Hematopoietic multipotent progenitor cell (in vitro differentiated cells): ENCODE measurements at places on chromosomes 1 and 21.

DNA sequence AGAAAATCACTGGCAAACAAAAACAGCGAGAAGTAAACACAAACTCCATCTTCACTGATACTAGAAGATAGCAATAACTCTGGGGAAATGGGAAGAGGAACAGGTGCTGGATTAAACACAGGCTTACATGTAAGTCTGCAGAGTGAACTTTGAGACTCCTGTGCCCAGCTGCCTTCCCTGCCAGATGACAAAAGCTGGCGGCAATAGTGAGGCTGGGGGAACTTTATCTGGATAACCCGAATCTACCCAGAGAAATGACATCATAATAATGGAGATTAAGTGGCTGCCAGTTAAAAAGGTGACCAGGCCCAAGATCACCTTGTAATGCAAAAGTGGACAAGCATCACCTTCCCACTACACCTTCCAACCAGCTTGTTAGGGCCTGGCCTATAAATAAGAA is 184.5 kb downstream of the CHRM3 start:
- DNase-seq = no peak

GRCh38 chr1:8858112-8858668 is 20.3 kb downstream of the ENO1 start:
- no peak for DNase-seq

DNA sequence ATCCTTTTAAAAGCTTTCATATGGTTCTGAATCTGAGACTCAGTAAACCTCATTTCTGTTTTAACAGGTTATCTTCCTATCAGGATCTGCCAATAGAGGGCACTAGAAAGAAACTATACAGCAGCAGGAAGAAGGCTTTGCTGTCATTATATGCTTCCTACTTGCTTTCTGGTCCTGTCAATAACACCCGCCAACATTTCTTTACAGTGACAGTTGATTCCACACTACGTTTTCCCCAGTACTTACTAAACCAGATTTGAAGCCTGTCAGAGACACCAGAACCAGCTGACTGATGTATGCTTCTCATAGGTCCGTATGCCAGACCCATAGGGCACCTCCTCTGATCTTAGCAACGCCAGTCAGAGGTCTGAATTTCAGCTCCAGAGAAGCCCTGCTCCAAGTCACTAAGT is 341.0 kb upstream of the NEGR1 start:
- peak; percentile 68 for DNase-seq

- DNase-seq = no peak
Measured at GRCh38 chr1:64598100-64598571, 128.2 kb downstream of the CACHD1 start.

DNA sequence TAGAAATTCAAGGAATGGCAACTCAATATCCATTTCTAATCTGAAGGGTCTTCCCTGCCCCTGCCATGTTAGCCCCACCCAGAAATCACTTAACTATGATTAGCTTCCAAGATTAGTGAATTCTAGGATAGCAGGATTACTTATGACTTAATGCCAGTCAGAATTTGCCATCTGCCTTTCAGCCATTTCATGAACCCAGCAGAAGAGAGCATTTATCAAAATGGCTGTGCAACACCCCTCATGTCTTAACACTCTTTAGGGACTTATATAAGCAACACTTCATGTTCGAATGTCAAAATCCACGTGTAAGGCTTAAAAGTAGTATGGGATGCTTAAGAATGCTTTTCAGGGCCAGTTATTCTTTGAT is 288.5 kb downstream of the NFIA start:
- DNase-seq = no peak

GRCh38 chr1:27574001-27574781 is 29.8 kb downstream of the AHDC1 start:
- DNase-seq = no peak

DNA sequence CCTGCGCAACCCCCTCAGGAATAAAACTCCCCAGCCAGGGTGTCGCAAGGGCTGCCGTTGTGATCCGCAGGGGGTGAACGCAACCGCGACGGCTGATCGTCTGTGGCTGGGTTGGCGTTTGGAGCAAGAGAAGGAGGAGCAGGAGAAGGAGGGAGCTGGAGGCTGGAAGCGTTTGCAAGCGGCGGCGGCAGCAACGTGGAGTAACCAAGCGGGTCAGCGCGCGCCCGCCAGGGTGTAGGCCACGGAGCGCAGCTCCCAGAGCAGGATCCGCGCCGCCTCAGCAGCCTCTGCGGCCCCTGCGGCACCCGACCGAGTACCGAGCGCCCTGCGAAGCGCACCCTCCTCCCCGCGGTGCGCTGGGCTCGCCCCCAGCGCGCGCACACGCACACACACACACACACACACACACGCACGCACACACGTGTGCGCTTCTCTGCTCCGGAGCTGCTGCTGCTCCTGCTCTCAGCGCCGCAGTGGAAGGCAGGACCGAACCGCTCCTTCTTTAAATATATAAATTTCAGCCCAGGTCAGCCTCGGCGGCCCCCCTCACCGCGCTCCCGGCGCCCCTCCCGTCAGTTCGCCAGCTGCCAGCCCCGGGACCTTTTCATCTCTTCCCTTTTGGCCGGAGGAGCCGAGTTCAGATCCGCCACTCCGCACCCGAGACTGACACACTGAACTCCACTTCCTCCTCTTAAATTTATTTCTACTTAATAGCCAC is 696 bp downstream of the TGFB2 start:
- DNase-seq = no peak

- no peak for DNase-seq
Measured at GRCh38 chr1:58649555-58649954, 50.3 kb downstream of the MYSM1 start.

DNA sequence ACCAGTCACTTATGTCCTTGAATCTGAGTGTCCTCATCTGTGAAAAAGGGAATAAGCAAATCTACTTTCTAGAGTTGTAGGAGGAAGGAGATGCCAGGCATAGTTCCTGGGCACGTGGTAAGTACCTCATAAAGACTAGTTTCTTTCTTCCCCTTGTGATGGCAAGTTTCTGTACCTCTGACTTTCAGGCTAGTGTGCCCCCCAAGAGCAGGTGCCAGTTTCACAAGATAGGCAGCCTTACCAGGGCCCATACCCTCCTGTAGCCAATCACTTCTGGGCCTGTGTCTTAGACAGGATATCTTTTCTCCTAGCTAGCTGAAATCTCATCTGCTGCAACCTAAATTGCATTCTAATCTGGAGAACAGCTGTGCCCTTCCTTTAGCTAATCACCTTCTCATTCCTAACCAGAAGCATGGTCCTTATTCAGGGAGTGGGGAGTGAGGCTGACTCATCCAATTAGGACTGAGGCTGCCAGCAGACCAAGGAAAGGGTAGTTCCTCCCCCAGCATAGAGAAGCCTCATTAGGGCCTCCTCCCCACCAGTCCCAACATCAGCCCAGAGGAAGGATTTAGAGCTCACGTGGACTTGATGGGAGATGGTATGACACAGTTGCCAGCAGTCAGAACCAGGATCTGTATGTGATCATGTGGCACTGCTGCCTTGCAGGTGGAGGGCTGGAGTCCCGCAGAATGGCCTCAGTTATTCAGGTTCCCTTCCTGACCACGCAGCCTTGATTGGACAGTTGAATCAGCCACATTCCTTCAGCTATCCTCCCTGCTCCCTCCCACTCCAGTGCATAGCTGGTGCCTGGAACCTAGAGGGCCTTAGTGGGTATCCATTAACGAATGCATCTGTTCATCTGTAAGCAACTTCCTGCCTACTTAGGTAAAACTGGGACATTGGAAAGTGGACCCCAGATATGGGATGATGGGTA is 7.9 kb downstream of the KLHDC8A start:
- no peak for DNase-seq

- no peak for DNase-seq
Measured at GRCh38 chr1:42777852-42778251, 6.9 kb upstream of the TMEM269 start.

DNA sequence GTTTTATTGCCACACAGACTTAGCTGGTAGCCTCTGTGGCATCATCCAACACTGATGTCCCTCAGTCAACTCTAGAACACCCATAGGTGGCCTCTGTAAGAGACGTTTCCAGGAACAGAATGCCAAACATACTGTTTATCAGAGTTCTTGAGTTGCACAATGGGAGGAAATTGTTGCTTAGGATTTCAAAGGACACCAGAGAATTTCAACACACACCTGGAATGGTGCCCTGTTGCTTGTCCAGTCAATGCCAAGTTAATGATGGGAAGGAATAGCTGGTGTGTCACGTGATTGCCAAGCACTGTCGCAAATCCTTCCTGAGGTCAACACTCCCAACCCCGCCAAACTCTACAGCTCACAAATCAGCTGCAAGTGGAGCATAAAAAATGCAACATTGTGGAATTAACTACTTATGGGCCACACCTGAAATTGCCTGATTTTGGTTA is 28.6 kb upstream of the DUSP23 start:
- no peak for DNase-seq

GRCh38 chr1:44249543-44249942 is 36.3 kb downstream of the DMAP1 start:
- DNase-seq = no peak

GRCh38 chr1:159261721-159262494 is 40.2 kb upstream of the FCER1A start:
- DNase-seq = no peak

DNA sequence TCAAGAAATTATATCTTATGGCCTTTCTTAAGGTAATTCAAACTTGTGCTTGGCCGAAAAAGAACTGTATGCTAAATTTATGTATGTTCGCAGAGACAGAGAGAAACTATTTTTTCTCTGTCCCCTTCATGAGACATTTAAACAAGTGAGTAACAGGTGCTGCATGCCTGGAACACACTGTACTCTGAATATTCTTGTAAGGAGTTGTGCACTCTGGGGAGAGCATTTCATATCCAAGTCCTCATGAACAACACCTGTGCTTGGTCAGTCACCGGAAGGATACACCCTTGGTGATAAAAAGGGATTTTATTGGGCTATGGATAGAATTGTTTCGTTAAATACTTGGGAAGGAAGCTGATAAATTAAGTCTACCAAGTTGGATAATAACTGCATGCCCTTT is 220.8 kb upstream of the NRIP1 start:
- DNase-seq = no peak

DNA sequence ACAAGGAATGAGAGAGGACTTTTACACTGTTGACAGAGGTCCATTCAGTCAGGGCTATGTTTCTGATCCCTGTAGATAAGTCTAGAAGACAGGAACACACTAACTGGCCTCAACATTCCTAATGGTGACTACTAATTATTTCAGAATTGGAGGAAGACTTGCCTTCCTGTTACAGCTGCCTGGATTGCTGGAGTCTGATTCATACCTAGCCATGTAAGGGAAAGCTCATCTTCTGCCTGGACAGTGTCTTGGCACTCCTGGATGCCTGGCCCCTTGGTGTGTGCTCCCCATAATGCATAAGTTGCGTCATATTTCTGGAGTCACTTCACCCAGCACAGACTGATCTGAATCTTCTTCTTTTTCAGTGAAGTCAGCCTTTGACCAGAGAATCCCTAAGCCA is 326.0 kb upstream of the RUNX1 start:
- DNase-seq = no peak

DNA sequence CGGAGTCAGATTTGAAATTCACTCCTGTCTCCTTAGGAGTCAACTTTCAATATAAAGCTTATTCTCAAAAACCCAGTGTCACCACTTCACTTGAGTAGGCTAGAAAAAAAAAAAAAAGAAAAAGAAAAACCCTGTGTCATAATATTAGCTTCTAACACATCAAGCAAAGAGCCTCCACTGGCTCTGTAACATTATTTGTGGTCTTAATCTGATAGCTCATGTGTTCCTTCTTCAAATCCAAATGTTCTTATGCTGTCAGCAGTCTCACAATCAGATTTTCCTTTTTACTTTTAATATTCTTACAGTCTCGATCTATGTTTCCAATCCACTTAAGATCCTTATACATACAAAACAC is 26.1 kb upstream of the PSMG1 start:
- DNase-seq = no peak

- DNase-seq = no peak
Measured at GRCh38 chr1:150365941-150366340, 2.0 kb downstream of the RPRD2 start.

DNA sequence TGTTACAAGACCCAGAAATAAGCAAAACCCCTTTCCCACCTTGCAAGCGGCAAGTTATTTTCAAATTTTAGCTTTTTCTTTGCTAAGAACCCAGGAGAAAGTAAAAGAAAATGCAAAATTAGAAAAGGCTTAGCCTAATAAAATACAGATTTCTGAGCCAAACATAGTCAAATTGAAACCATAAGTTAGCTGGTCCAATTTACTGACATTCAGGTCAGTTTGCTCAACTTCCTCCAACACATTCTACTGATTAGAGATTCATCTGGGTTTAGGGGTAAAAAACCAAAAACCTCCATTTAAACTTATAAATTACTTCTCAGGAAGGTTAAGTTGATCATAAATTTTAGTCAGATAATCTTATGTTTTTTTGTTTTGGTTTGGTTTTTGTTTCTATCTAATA is 701.8 kb upstream of the CXADR start:
- DNase-seq = no peak

DNA sequence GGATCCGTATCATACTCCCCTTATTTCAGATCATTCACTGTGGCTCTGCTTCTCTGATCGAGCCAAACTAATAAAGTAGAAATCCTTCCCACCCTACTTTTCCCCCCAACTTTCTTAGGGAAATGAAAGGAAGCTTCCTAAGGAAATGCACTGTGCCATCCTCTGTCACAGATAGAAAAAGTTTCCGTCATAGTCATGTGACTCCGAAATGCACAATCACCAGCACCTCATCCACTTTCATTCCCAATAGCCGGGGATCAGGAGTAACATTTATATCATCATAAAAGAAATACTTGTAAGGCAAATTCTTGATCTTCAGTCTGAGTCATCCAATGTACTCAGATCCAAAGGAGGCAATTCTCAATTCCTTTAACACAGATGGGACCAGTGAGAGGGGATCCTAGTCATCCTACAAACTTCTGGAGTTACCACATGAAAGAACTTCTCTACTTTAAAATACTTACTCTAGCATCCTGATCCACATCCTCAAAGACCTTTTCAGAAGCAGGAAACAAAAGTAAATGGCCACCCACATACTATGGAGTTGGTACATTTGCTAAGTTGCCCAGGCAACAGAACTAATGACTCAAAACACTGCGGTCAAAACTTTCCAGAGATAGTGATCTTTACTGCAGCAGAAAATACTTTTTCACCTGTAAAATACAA is 97.8 kb upstream of the ZC3H11B start:
- DNase-seq = no peak

- DNase-seq = no peak
Measured at GRCh38 chr1:161082996-161083747, 6.2 kb downstream of the NECTIN4 start.

- no peak for DNase-seq
Measured at GRCh38 chr1:209870151-209870831, 42.5 kb downstream of the UTP25 start.

DNA sequence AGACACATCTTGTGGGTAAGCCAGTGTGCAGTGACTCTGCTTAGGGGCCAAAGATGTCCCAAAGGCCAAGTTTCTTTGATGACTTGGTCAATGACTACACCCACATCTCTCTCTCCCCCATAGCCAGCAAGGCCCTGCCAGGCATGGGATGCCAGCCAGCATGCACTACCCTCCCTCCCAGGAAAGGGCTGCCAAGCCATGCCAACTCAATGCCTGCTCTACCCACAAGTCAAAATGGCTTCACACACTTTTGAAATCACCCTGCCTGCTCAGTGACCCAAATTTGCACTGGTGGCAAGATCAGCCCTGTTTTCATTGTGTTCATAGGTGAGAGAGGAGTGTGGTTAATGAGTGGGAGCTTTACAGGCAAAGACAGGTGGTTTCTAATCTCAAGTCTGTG is 112.5 kb downstream of the MATN1 start:
- DNase-seq = no peak

- no peak for DNase-seq
Measured at GRCh38 chr1:231919886-231920285, 293.3 kb downstream of the DISC1 start.

- no peak for DNase-seq
Measured at GRCh38 chr1:155888481-155888880, 22.7 kb downstream of the RIT1 start.
